NCI-H2227 treated with DMSO at 0.1 percent for 48 hours (cell line): ENCODE measurements at places on chromosomes 7 and 10.
A peak's percentile ranks its signal among the peaks of the same experiment; 100 is the strongest.

DNA sequence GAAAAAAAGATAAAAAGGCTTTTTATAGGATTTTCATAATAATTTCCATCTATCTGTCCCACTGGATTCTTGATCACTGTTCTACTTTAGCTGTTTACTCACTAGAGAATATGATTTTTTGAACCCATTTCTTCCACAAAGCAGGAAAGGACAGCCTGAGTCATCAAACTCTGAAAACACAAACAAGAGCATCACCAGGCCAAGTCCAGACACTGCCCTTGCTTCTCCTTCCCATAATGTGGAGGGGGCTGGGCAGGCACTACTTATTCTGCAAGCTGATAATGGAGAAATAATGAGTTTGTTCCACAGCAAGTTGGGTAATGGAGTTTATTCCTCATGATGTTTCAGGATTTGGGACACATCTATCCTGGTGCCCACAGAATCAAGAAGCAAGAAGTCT lies 13.0 kb upstream of the KCNIP2 start:
- no peak for DNase-seq

DNA sequence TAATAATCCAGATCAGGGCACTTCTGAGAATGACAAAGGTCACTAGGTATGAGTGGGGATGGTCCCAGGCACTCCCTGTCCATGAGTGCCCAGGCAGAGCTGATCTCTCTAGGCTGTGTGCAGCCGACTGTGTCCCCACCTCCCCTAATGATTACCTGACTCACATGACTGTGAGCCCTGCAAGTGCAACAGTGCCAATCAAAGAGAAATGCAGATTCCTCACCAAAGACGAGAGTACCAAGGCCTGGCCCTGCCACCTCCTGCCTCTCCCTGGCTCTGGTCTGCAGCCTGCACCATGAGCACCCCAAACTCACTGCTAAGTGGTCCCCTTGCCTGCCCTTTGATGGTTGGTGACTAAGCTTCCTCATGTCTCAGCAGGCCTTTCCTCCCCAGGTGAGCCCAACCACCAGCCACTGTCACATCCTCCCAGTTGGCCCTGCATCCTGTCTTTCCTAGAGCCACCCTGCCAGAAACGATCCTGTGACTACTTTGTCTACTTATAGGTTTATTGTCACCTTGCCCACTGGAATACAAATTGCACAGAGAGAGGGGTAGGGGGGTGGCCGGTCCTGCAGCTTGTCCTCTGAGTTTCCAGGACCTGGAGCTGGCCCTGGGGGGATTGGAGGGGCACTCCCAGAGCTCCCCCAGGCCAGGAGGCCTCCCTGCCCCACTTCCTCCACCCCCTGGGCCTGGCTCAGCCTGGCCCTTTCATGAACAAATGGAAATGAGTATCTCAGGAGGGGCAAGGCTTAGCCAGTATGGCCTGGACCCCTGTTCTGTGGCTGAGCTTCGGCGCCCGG lies 22.4 kb upstream of the GDF10 start:
- DNase-seq: no peak

- no peak for DNase-seq
Measured at GRCh38 chr7:154484943-154485342, 432.7 kb downstream of the DPP6 start.

DNA sequence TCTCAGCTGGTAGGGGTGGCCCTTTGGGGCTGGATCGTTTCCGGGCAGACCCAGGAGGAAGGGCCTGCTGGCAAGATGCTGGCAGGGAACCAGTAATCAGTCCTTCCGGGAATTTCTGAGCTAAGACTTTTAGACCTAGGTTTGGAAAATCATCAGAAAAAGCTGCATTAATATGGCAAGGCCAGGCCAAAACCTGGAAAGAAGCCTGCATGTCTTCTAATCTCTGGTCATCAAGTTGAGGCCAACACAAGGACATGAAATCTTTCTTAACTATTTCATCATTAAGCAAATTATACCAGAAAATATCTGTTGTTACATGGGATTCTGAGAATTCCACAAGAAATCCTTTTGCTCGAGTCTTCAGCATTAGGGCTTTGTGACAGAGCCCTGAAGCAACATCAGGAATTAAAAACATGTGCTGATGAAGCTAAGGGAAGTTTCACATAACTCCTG lies 19.9 kb downstream of the CPA1 start:
- DNase-seq: no peak

GRCh38 chr10:25895856-25896255 lies 38.2 kb upstream of the MYO3A start:
- DNase-seq: no peak

- DNase-seq: no peak
Measured at GRCh38 chr10:110141871-110142635, 65.4 kb upstream of the MXI1 start.

GRCh38 chr10:34252111-34252510 lies 563.0 kb downstream of the PARD3 start:
- DNase-seq: no peak

DNA sequence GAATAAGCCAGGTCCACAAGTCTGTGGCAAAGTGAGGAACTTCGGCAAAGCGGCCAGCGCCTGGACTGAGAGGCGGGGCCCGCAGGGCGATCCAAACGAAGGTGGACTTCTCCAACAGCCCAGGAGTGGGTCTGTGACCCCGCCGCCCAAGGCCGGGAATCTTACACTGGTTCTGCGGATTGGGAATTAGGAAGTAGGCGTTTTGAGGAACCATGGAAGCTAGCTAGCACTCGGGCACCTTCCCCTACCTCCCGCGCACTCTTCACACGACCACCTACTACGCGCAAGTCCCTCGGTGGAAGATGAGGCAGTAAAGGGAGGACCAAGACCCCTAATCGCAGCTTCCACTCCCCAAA lies 570 bp upstream of the ARF5 start:
- no peak for DNase-seq

GRCh38 chr10:71969929-71970328 lies 5.7 kb downstream of the CHST3 start:
- DNase-seq: no peak

DNA sequence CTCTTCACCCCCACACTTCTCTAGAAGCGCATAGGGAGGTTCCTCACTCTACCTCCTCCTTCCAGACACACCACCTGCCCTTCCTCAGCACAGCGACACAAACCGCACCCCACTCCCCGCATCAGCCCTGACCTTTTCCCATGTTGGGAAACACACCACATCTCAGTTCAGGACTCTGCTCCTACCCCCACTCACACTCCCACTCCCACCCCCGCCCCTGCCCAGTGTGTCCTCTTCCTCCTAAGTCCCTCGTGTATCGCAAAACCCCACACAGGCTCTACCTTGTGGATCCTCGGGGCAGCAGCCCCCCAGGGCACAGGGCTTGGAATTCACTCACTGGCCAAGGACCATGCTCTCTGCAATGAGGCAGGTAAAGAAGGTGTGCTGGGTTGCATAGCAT lies 4.2 kb upstream of the AOC1 start:
- DNase-seq: no peak

- DNase-seq: no peak
Measured at GRCh38 chr7:150406567-150407421, 27.7 kb downstream of the ZNF775 start.

DNA sequence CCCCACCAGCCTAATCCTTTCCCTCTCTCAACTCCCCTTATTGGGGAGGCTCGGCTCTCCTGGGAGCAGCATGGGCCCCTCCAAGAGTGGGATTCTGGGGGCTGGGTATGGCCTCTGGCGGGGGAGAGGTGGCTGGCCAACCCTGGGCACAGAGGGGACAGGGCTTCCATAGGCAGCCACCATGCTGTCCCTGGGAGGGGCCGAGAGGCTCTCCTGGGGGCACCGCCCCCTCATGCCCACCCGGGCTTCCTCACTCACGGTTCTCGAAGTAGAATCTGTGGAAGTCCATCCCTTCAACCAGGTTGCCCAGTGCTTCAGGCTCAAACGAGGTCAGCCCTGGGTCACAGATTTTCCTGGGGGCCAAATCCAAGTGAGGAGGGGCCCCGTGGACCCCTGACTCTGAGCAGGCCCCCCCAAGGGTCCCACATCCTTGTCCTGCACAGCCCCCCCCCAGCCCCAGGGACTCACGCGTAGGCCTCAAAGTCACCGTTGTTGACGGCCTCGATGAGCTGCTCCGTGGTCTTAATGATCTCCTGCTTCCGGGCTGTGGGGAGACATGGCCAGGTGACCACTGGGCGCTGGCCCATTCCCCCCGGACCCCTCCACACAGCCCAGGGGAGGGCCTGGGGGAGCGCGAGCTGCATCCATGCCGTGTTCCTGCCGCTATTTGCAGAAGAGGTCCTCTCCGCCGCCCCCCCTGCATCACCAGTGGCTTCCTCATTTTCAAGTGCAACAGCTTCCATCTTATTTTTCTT lies 19.8 kb downstream of the YKT6 start:
- DNase-seq: no peak

DNA sequence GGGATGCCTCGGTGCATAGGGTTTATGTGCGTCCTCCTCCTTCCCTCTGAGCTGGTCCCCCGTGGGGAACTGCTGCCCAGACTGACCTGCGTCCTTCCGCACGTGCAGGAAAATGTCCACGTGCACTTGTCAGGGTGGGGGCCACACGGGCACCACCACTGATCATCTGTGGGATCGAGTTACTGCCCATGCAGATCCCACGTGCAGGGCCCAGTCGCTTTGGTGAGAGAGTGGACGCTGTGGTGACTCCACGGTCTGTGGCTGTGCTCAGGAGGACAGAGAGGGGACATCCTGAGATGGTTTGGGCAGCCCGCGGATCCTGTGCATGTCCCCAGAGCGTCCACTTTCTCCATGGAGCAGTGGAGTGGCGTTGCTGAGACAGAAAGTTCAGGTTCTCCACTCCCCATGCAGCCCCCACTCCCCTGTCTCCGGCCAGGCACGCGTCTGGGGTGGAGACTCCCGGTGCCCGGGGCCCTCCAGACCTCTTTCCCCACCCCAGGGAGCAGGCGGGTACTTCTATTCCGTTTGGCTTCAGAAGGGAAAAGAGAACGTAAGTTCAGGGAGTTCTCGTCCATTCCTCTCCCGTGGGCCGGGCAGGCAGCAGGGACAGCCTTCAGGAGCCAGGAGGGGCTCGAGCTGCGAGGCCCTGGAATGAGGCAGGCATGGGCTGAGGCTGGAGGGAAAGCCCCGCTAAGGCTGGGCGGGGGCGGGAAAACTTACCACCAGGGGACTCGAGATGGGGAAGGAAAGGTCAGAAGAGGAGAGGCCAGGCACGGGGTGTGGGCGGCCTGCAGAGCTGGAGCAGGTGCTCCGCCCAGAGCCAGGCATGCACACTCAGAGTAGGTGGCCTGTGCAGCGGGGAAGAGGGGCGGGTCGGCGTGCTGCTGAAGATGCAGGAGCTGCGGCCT lies 59.9 kb downstream of the EGFR start:
- peak; percentile 4 for DNase-seq

DNA sequence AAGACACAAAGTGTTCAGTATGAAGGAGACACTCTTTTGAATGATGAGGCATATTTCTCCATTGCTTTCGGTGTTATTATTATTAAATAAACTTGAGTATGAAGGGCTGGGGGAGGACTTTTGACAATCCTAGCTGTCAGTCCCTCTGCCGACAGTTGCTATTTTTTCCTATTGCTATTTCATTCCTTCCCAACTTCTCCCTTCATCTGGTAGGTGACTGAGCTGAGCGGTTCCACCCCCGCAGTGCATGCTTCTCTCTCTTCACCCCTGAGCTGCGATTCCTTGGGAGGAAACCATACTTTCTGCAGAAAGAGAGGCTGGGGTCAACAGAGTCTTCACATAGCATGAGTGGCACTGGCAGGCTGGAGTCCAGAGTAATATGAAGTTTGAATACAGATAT lies 261.2 kb upstream of the TAC1 start:
- DNase-seq: no peak

DNA sequence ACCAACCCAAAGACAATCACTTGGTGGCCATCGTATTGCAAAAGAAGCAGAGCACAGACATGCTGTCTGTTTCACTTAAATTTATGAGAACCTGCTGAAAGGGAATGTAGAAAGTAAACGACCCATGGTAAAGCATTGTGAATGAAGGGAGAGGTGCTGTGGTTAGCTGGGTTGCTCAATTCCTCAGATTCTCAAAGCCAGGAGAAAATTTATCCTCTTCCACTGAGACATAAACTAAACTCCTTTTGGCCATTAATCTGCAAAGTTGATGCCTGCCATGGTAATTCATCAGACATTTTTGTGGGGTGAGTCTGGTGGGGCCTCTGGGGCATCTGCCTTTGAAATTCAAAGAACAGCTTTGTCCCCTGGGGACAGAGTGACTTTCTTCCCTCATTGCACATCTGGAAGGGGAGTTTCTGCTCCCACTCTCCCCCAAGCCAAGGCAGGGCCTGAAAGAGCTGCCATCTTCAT lies 951.0 kb downstream of the LRMDA start:
- DNase-seq: no peak

GRCh38 chr7:50684011-50684712 lies 98.5 kb downstream of the GRB10 start:
- no peak for DNase-seq

- no peak for DNase-seq
Measured at GRCh38 chr10:120541984-120542383, 85.0 kb downstream of the PLPP4 start.

DNA sequence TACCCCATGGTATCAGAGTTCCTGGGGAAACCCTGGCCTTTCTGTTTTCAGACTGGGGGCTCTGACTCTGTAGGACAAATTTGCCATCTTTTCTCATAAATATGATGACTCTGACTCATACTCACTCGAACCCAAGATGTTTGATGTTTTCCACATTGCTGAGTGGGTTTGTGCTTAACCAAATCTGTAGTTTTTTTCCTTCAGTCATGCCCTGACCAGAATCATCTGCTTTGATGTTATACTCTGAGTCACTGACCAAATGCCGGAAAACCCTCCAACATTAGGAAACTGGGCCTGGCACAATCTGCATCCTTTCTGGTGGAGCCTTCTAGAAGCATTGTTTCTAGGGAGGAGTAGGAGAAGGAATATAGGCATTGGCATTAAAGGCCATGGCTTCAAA lies 118.7 kb downstream of the C10orf105 start:
- no peak for DNase-seq

DNA sequence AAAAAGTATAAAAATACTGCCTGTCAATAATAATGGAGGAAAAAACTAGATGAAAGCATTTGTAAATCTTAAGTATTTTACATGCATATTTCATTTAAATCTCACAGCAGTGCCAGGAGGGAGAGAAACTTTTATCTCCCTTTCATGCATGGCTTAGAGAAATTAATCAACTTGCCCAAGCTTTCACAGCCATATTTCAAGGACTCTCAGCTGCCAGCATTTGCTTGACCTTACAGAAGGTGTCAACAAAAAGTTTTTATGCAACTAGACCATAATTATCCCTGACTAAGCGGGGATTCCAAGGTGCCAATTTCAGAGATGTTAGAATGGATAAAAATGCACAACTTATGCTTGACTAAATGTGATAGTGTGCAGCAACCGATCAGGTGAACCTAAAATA lies 125.4 kb downstream of the ZFAND4 start:
- DNase-seq: no peak

GRCh38 chr10:75287697-75288096 lies 51.9 kb upstream of the COMTD1 start:
- DNase-seq: no peak

DNA sequence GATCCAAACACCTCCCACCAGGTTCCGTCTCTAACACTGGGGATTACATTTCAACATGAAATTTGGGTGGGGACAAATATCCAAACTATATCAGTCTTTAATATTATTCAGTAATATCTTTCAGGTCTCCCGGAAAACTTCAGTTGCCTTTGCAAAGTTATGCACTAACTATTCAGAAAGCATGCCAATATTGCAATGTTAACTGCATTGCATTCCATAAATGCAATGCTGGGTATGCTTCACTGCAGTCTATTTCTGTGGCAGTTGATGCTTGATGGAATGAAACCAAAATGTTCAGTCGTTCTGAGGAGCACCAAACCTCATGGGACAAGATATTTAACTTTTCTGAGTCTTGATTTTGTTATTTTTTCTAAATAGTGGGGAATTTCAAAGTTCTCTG lies 147.5 kb downstream of the SLC16A9 start:
- no peak for DNase-seq
